Coronary artery (tissue), 2 donors: ENCODE measurements at places on chromosomes 3 and 15.

DNA sequence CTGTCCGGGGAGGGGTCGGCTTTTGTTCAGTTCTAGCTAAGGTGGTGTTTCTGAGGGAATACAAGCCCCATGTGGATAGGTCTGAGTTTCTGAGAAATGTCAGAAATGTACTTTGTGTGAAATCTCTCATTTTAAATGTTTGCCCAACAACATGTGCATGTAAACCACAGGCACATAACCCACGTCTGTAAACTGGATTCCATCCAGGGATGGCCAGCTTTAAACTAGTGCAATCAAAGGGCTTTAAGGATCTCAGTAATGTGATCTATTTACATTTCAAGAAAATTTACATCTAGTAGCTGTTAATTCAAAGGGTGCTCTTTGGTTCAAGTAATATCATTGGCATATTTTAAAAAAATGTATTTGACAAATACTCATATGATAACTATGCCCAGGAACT lies 52.0 kb downstream of the POLR2M start:
- no peak for DNase-seq

DNA sequence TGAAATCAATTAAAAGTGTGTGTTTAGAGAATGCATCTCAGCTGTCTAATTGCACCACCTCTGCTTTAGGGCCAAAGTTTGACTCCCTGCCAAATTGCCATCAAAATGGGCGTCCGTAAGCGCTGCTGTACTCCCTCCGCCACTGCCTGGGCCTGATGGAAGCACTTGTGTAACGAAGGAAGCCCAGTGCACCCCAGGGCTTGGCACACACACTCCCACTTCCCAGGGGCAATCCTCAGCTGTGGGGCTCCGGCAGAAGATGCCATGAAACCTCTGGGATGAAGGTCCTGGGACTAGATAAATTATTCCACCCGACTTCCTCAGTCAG lies 137.8 kb downstream of the RORA start:
- no peak for DNase-seq

GRCh38 chr15:100913961-100914360 lies 5.2 kb upstream of the LRRK1 start:
- peak; percentile 22 for DNase-seq

GRCh38 chr3:27287052-27287451 lies 82.1 kb downstream of the NEK10 start:
- DNase-seq: no peak

DNA sequence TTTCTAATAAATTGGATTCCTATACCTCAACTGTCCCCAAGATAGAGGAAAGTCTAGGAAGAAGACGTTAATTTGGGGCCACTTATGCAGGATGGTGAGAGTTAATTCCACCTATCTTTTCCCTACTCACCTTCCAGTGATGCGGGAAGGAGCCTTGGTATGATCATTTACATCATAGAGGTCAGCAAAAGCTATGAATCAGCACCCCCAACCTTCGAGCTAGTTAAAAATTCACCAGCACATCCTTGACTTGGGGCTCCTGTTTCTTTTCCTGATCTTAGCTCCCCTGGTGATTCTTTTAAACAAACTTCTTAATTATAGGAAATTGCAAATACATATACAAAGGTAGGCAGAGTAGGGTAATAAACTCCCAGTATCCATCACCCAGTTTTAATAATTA lies 366.6 kb downstream of the SOX2 start:
- no peak for DNase-seq

DNA sequence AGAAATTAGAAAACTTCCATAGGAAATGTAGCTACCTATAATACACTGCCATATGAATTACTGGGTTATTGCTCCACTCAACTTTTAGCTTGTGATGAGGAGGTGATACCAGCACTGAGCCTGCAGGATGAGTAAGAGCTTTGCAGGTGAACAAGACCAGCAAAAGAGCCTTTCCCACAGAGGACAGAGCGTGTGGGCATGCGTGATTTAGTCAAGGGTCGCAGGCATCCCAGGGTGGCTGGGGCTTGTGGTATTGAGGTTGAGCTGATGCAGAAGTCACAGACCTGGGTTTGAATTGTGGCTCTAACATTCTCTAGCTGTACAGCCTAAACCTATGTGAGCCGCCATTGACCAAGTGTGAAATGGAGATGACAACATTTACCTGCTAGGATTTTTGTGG lies 5.6 kb downstream of the NRROS start:
- no peak for DNase-seq

DNA sequence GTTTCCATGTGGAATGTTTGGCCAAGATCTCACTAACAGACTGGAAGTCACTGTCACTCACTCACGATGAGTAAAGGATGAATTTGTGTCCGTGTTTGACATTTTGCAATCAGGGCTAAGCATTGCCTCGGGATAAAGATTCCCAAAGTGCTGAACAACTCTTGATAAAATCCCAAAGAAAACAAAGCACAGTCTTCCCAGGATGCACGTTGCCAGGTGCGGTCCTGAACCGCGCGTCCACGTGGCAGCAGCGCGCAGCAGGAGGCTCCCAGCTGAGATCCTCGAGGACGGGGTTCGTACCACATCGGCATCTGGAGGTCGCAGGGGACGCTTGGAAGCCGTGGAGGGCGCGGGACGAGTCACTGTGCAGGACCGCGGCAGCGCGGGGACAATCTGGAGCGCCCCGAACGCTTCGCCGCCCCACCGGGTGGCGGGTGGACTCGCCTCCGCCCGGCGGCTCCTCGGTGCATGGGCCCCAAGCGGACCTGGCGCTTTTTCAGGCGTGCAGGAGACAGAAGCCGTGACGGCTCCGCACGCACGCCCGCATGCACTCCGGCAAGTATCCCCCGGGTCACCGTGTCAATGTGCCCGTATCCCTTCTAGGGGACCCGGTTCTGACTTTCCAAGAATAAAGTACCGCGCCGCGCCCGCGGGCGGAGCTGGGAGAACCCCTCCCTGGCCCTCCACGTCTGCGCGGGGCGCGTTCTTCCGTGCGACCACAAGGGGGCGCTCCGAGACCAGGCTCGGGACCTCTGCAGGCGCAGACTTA lies 17.7 kb downstream of the CPN2 start:
- DNase-seq: peak; percentile 88

DNA sequence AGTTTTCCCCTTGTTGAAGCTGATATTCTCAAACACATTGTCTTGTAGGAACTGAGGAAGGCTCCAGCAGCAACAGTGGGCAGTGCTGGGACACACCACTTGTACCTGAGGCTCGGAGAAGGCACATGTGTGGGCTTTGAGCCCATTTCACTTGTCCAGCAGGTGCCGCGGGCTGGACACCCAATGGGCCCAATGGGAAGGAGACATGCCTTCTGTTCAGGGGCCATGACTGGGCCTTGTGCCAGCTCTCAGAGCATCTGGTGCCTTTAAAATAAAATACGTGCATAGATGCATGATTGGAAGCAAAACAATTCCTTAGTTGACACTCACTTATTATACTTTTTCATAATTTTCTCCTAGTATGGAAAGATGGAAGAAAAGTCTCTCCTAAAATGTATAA lies 334.2 kb downstream of the KLF13 start:
- DNase-seq: no peak

GRCh38 chr3:66195347-66195783 lies 25.4 kb upstream of the SLC25A26 start:
- DNase-seq: no peak

DNA sequence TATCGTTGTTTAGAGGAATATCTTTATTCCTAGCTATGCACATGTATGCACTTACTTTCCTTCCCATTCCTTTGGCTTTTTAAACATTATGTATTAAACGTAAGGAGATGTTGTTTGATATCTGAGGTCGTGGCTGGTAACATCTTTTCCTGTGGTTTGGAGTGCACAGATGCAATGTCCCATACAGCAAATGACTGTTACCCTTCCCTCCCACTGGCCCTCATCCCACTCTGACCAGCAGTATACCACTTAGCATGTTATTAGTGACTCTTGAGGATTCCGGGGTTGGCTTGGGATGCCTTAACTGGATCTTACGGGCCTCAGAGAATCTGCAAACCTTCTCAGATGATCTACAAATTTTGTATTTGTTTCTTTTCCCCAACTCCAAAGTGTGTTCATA lies 34.5 kb downstream of the TGFBR2 start:
- DNase-seq: no peak

DNA sequence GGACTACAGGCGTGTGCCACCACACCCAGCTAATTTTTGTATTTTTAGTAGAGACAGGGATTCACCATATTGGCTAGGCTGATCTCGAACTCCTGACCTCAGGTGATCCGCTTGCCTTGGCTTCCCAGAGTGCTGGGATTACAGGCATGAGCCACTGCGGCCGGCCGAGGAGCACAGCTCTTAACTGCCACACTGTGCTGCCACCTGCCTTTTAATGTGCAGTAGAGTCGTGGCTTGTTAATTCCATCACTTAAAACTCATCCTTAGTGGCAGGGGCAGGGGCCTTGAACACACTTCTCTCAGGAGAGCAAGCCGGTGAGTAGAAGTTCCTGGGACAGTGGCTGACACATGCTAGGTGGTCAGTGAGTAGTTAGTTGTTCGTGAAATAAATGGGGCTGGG lies 12.5 kb downstream of the ABCF3 start:
- no peak for DNase-seq

DNA sequence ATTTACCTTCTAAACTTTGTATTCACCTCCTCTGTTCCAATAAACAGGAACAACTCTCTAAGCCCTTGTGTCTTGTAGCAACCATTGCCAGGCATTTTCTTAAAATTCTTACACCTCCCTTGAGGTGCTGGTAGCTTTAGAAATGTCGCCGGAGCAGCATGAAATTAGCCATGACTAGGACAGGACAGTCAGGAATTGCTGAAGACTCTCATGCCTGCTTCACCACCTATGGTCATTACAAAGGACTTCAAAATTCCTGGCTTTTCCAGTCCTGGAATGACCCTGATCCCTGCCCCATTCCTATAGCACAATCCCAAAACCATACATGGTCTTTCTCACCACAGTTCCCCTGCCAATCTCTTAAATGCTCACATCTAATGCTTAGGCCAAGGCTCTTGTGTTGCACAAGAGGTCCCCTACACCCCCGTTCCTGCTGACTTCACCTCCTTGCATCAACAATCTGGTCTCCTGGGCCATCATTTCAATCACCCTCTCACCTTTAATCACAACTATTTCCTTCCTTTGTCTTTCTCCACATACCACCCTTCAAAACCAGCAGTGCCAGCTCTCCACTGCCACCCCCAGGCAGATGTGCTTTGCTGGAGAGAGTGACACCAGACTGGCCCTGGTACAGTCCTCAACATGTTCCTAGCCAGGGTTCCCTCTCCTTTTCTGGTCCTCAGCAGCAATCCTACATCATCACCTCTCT lies 113.2 kb upstream of the TJP1 start:
- no peak for DNase-seq

- DNase-seq: no peak
Observed at GRCh38 chr3:162742159-162742717, 1245.6 kb downstream of the OTOL1 start.

DNA sequence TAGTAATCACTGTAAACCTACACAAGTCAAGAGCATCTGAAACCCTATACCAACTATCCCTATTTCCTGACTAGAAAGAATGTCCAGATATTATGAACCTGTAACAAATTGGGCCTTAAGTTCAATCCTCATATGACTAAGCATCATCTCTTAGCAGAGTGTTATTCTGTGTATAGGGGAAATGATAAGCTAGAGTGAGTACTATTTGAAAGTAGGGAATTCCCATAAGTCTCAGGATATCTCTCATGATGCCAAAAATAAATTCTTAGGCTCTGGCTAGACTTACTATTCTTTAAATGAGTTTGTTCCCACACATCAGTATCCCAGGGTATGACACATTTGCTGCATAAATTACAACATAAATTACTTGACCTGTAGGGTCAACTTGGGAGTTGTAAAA lies 15.3 kb downstream of the MRPL47 start:
- no peak for DNase-seq

DNA sequence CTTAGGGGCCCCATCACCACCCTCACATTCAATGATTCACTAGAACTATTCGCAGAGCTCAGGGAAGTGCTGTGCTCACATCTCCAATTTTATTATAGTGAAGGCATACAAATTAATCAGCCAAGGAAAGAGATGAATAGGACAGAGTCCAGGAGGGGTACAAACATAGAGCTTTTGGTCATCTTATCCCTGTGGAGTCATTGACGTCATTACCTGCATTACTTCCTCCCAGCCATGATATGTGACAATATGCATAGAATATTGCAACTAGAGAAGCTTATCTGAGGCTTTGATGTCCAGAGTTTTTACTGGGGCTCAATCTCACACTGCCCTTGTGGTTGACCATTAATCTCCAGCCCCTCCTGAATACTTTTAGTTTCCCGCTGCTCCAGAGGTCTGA lies 1.5 kb downstream of the IQCH start:
- no peak for DNase-seq

GRCh38 chr3:149475451-149476060 lies 1.1 kb downstream of the TM4SF4 start:
- no peak for DNase-seq

GRCh38 chr3:47193871-47194859 lies 30.3 kb upstream of the SETD2 start:
- DNase-seq: no peak

- DNase-seq: no peak
Observed at GRCh38 chr15:29242456-29243242, 27.0 kb downstream of the NSMCE3 start.

DNA sequence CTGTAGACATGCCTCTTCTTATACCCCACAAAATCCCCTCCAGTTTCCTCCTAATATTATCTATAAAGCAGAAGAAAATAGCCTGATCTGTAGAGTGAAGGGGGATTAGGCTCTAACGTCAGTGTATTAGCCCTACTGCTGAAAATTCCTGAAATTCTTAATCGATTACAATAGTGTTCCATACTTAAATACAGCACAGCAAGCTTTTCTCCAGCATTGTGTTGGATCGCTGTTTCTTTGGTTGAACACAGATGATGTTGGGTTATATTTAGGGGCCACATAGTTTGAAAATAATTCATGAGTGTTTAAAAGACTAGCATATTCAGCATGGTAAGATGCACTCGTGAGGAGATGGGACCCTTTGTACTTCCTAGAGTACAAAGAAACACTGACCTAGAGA lies 52.5 kb downstream of the PIAS1 start:
- no peak for DNase-seq

DNA sequence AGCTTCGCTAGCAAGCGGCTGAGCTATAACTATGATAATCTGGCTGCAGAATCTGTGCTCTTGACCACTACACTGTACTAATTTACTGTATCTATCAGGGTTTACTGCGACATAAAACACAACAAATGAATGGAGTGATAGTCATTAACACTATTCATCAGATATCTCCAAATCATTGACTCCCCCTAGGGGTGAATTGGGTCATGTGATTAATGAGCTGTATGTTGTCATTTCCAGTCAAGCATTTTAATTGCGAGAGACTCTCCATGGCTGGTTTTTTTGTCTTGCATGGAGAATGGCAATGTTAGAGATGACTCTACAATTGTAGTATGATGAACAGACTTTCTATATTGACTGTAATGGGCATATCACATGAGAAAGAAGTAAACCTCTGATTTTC lies 10.5 kb upstream of the TM4SF18 start:
- DNase-seq: no peak

GRCh38 chr3:49745986-49746385 lies 22.2 kb upstream of the GMPPB start:
- DNase-seq: no peak
